ENCODE measurements at places on chromosomes 2 and 18.

DNA sequence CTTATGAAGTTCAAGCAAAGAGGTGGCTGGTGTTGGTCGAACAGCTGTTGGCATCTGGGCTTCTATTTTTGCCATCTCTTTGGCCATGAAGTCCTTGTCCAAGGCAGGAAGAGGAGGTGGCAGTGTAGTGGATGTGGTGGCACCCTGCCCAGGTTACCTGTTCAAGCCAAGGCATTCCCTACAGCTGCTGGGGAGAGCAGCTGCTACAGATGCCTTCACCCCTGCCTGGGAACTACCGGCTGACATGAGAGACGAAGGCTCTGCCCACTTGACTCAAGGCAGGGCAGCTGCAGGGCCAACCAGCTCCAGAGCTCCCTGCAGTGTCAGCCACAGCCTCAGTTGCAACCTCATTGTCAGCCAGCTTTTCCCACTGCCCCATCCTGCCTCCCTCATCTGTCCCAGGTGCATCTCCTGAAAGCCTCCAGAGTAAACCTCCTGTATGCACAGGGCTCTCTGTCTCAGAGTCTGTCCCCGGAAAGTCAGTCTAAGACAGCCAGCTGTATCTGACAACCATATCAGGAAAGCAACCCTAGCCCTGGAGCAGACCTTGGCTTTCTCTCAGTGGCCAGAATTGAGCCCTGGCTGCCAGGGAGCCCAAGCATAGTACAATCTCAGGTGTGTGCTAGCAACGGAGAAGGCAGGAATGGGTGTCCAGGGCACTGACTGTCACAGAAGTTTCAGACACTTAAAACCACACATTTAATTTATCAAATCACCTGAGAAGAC is 115.9 kb downstream of the RPIA start:
- no peak for DNase-seq

DNA sequence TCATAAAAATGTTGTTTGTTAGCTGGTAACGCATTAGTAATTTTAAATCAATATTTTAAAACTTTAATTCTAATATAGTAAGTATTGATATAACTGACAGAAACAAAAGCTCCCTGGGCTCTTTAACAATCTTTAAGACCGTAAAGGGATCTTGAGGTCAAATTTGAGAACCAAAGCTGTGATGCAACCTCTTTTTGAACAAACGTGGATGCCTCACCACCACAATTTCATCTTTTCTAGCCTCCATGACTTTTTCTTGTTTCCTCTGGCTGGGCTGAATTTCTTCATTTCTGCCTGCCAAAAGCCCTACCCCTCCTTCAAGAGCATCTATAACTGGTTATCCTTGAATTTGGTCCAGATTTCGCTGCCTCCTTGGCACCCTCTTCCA is 563 bp upstream of the POLE4 start:
- DNase-seq, result no peak

DNA sequence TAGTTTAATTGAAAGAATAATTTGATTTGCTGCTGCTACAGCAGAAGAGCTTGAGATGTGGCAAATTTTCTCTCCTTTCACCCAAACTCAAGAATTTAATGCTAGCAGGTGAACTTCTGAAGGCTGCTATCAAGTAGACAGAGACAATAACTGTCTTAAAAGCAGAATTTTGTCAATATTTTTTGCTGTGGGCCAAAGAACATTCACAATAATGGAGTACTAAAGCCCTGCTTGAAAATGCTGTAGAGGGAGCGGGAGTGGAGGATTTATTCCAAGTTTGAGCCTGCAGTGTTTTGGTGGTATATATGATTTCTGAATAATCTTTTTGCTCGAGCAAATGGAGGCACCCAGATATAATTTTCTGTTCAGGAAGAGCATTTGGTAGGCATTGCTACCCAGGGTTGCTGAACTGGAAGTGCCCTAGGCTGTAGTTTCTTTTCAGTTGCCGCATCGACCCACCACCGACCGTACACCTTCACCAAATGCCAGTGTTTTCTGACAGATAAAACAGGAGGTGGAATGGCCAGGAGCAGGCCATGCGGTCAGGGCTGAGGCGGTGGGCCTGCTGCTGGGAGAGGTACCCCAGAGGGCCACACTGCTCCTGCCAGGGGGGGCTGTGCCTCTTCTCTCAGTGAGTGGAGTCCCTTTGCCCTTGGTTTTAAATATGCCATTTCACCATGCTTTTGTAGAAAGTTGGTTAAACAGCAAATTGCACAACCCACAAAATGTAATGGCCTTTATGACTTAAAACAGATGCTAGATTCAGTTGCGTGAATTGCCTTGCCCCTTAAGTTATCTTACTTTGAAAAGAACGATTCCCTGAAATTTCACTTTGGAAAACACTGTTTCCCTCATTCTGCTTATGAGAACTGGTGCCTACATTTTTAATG is 36.4 kb downstream of the TSHZ1 start:
- DNase-seq, result no peak

GRCh38 chr2:130790312-130790711 is 35.0 kb downstream of the AMER3 start:
- no peak for DNase-seq

All from T-helper 2 cell (primary cell).